Spleen (tissue), 13 donors: ENCODE measurements at places on chromosomes 4 and X. TPM values are rescaled to one million over a fixed set of nuclear protein-coding genes. Genes with fewer than 3 reads are reported as not detected.

The BTC gene
- total RNA-seq: not detected

GRCh38 chrX:136488706-136489105 lies 959 bp downstream of the BRS3 start:
- no peak overlapping the region for H3K4me3 ChIP-seq
- no peaks in the 10 kb centered on the region for H3K36me3 ChIP-seq
- no peaks in the 10 kb centered on the region for H3K4me1 ChIP-seq
- DNase-seq: no peak
- H3K27me3 ChIP-seq: no peaks in the 10 kb centered on the region
- H3K27ac ChIP-seq: no peak overlapping the region

The RXFP1 gene
- 0.34 TPM for total RNA-seq

The RBMX gene
- 281 TPM for total RNA-seq

GRCh38 chr4:6852582-6852981 lies 57.0 kb upstream of the TBC1D14 start:
- H3K36me3 ChIP-seq: no peaks in the 10 kb centered on the region
- H3K4me1 ChIP-seq: peaks cover 55% of the 10 kb centered on the region
- no peaks in the 10 kb centered on the region for H3K27me3 ChIP-seq
- DNase-seq: no peak
- H3K27ac ChIP-seq: no peak overlapping the region

DNA sequence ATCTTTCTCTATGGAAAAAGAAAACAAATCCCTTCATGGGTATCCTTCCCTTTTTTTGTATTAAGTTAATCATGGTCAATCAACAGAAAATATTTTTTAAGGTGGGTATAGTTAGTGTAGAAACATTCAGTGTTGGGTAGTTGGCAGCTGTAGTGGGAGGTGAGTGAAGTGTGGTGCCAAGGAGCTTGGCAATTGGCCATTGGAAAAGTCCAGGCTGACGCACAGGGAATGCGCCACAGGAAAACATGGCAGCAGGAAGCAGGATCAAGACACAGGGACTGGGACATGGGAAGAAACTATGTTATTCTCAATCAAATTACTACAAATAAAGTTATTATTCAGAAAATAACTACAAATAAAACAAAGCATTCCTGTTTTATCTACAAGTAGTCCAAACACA lies 20.0 kb downstream of the PALLD start:
- no peaks in the 10 kb centered on the region for H3K36me3 ChIP-seq
- H3K4me3 ChIP-seq: no peak overlapping the region
- no peaks in the 10 kb centered on the region for H3K27me3 ChIP-seq
- DNase-seq: no peak

DNA sequence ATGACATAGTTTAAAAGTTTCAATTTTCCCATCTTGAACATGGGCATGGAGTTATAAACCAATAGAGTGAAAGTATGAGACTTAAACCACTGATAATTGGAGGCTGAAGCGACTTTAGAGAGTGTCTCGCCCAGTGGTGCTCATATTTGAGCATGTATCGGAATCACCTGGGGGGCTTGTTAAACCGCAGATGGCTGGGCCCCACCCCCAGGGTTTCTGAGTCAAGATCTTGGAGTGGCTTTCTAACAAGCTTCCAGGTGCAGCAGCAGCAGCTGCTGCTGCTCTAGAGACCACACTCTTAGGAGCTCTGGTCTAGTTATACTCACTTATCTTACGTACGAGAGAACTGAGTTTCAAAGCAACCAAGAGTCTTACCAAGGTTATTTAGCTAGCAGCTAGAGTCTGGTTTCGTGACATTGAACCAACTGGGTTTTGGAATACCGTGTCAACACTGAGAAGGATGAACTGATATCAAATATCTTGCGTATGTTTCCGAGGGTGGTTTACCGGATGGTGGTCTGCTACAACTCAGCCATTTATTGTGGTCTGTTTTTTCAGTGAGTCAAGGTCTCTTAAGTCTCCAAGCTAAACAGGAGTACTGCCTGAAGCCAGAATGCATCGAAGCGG lies 5.9 kb downstream of the PHEX start:
- H3K27ac ChIP-seq: no peak overlapping the region
- H3K4me3 ChIP-seq: no peak overlapping the region
- DNase-seq: no peak
- H3K4me1 ChIP-seq: no peaks in the 10 kb centered on the region
- H3K27me3 ChIP-seq: no peaks in the 10 kb centered on the region

DNA sequence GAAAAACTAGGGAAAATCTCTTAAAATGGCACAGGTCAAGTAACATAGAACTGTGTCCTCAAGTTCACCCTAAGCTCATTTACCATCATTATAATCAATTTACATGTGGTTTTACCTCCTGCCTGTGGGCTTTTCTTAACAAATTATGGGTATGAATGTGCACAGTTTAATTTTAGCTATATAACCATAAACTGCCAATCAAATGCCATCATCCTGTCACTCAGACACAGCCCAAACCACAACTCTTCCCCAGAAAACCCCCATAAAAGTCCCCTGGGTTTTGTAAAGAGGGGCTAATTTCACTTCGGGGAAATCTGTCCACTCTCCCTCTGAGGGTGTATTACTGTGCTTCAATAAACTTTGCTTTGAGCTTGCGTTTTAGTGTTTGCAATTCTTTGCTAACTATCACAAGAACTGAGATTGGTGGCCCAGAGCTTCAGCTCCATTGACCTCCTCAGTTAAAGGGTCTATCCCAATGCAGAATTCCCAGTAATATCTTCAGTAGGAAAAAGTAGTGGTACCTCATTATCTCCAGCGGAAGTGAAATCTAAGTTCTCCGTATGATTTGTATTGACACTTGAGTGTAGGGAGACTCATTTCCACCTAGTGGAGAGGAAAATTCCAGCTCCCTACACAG lies 394.6 kb downstream of the SPOCK3 start:
- no peak for DNase-seq
- H3K27ac ChIP-seq: no peak overlapping the region
- H3K4me1 ChIP-seq: no peaks in the 10 kb centered on the region
- no peaks in the 10 kb centered on the region for H3K36me3 ChIP-seq

DNA sequence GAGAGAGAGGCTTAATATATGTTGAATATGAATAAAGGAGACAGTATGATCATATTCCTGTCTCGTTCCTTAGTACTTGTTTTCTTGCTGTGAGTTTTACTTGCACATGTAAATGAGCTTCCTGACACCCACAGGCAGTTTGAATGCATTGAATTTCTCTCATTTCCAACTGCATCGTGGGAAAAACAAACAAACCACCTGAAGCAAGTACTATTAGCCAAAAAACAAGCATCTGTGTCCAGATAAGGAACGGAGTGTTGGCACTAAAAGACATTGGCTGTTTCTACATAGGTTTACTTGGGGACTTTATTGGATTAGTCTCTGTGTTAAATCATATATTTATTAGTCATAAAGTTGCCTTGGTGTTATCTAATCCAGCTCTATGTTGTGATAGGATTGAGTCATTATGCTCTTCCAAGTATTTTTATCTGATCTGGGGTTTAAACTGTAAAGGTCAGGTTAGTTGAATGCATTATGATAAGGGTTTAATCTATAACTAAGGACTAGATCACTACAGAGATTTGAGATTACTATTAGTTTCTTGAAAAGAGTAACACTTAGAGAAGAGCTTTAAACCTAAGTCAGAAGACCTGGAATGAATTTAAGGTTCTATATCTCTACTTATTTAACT lies 339.0 kb upstream of the SPANXN4 start:
- H3K4me3 ChIP-seq: no peak overlapping the region
- no peaks in the 10 kb centered on the region for H3K36me3 ChIP-seq
- H3K27me3 ChIP-seq: no peaks in the 10 kb centered on the region

DNA sequence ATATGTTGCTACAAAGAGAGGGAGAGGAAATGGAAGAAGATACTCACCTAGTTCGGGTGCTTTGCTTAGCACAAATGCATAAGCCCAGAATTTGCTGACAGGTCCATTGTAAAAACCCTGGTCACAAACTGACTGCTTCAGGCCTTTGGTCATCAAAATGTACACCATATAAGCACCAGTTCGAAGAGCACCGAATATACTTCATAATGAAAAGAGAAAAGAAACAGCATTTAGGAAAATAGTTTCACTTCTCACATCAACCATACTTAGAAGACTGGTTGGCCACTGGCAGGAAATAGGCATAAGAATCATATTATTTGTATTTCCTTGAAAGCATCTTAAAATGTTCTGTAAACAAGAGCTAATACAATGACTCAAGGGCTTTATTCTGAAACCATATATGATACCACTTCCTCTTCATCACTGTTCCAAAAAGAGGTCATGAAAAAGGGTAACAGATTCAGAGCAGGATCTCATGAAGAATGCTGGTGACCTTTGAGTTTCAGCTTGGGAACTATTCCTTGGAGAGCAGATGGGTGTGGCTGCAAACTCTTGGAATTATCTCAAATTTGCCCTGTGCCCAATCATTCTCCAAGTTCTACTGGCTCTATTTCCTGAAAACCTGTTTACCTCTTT lies 138.7 kb downstream of the ELOVL6 start:
- no peaks in the 10 kb centered on the region for H3K36me3 ChIP-seq
- DNase-seq: no peak
- no peaks in the 10 kb centered on the region for H3K27me3 ChIP-seq
- peaks cover 8% of the 10 kb centered on the region for H3K4me1 ChIP-seq
- H3K4me3 ChIP-seq: peak overlapping the region; percentile 32

GRCh38 chr4:37599092-37599790 lies 86.9 kb downstream of the RELL1 start:
- H3K4me3 ChIP-seq: no peak overlapping the region
- H3K36me3 ChIP-seq: no peaks in the 10 kb centered on the region
- H3K27me3 ChIP-seq: no peaks in the 10 kb centered on the region

- no peaks in the 10 kb centered on the region for H3K27me3 ChIP-seq
- H3K27ac ChIP-seq: peak overlapping the region; percentile 35
- peaks cover 29% of the 10 kb centered on the region for H3K4me1 ChIP-seq
- H3K36me3 ChIP-seq: no peaks in the 10 kb centered on the region
- no peak for DNase-seq
Observed at GRCh38 chr4:87092389-87093141, 127.9 kb downstream of the KLHL8 start.

- H3K4me3 ChIP-seq: no peak overlapping the region
- DNase-seq: no peak
- H3K4me1 ChIP-seq: no peaks in the 10 kb centered on the region
- H3K27me3 ChIP-seq: no peaks in the 10 kb centered on the region
- H3K36me3 ChIP-seq: no peaks in the 10 kb centered on the region
Observed at GRCh38 chr4:130288576-130288975, 1192.6 kb downstream of the C4orf33 start.

The PAGE2 gene
- not detected for total RNA-seq

GRCh38 chrX:43835559-43835958 lies 46.7 kb downstream of the MAOB start:
- DNase-seq: no peak
- no peak overlapping the region for H3K4me3 ChIP-seq
- H3K36me3 ChIP-seq: no peaks in the 10 kb centered on the region
- H3K4me1 ChIP-seq: no peaks in the 10 kb centered on the region
- H3K27me3 ChIP-seq: peaks cover 17% of the 10 kb centered on the region

- DNase-seq: no peak
- no peak overlapping the region for H3K4me3 ChIP-seq
- H3K36me3 ChIP-seq: no peaks in the 10 kb centered on the region
- H3K4me1 ChIP-seq: no peaks in the 10 kb centered on the region
- H3K27me3 ChIP-seq: peaks cover 16% of the 10 kb centered on the region
Observed at GRCh38 chr4:5027346-5027745, 8.1 kb upstream of the CYTL1 start.

The STK26 gene
- 19.3 TPM for total RNA-seq

The DGKK gene
- total RNA-seq: not detected

- H3K27me3 ChIP-seq: no peaks in the 10 kb centered on the region
- DNase-seq: peak; percentile 75
- H3K27ac ChIP-seq: peak within 1 kb of the TSS; percentile 87
- no peaks in the 10 kb centered on the region for H3K36me3 ChIP-seq
Observed at GRCh38 chr4:185534866-185535611, at the start of gene PDLIM3. TSS of gene PDLIM3 (minus strand) at chr4:185535507. CDS start at chr4:185535434, 73 bp downstream.

- no peak for DNase-seq
- no peaks in the 10 kb centered on the region for H3K36me3 ChIP-seq
- no peak overlapping the region for H3K27ac ChIP-seq
Observed at GRCh38 chr4:159505266-159505975, 402.5 kb downstream of the RAPGEF2 start.

The OTUD5 gene
- 65.8 TPM for total RNA-seq

The F8A3 gene
- total RNA-seq: 5.0 TPM

DNA sequence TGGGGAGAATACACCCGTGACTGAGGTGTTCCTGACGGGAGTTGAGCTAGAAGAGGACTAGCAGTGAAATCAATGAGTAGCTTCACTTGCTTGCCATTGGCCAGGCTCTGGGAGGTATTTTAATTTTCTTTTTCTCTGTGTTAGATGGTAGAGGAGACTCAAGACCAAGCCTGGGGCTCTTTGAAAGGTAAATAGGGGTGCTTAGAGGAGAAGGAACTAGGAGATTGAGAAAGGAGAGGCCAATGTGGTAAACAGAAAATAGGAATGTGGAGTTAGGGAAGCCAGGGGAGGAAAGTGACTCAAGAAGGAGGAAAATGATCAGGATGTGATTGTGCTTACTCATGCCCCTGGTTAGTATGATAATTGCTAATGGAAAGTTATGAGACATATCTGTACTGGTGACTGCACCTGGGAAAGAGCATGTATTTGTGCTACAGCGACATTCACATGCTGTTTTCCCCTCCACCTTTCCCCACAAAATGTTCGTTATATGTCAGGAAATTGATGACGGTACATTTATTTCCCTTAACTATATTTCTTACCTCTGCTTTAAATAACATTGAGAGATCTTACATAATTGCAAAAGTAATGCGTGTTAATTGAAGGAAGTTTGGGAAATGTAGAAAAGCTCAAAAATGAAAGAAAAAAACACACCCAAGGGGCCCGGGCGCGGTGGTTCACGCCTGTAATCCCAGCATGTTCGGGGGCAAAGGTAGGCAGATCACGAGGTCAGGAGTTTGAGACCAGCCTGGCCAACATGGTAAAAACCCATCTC lies 16.9 kb upstream of the LRBA start:
- H3K4me3 ChIP-seq: no peak overlapping the region
- no peak overlapping the region for H3K27ac ChIP-seq
- peaks cover 6% of the 10 kb centered on the region for H3K4me1 ChIP-seq
- no peaks in the 10 kb centered on the region for H3K27me3 ChIP-seq
- no peak for DNase-seq

- H3K27ac ChIP-seq: no peak overlapping the region
- no peaks in the 10 kb centered on the region for H3K27me3 ChIP-seq
- H3K36me3 ChIP-seq: no peaks in the 10 kb centered on the region
Observed at GRCh38 chr4:109947457-109947856, 34.8 kb downstream of the EGF start.

DNA sequence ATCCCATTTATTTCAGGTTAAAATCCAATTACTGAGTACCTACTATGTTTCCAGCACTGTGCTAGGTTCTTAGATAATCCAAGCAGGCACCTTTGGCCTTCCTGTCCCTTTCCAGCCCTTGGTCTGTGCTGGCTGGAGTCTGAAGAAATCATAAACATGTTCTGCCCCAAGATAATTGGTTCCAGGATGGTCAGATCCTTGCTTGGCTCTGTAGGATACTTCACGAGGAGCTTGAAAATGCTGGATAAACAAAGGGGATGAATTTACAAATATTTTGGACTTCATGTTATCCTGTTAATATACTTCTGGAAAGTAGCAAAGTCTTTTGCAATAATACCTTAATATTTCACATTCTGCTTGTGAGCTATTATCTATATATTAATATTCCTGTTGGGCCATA lies 35.0 kb upstream of the FHL1 start:
- H3K27ac ChIP-seq: no peak overlapping the region
- DNase-seq: no peak
- H3K4me3 ChIP-seq: no peak overlapping the region
- H3K36me3 ChIP-seq: no peaks in the 10 kb centered on the region
- H3K27me3 ChIP-seq: no peaks in the 10 kb centered on the region
